ENCODE measurements at places on chromosomes 1 and 21.

GRCh38 chr1:202965422-202965821 is 1.6 kb downstream of the CYB5R1 start:
- DNase-seq = no peak

GRCh38 chr1:36673202-36673601 is 190.5 kb upstream of the CSF3R start:
- no peak for DNase-seq

- no peak for DNase-seq
Measured at GRCh38 chr1:193524616-193525015, 338.2 kb upstream of the B3GALT2 start.

- DNase-seq = no peak
Measured at GRCh38 chr1:22090867-22091266, 38.4 kb downstream of the CDC42 start.

- no peak for DNase-seq
Measured at GRCh38 chr1:115713906-115714305, 54.6 kb downstream of the CASQ2 start.

All from pons (tissue), 1 donor.